SK-N-SH (cell line): ENCODE measurements at places on chromosomes 6 and 20. TPM values are rescaled to one million over a fixed set of nuclear protein-coding genes. Genes with fewer than 3 reads are reported as not detected.

Gene IL22RA2
- not detected in 2 replicates for polyA plus RNA-seq

Gene PPP1R16B
- 0.28 and 0.91 TPM in 2 replicates for polyA plus RNA-seq

Gene PBOV1
- not detected in 2 replicates for polyA plus RNA-seq

Gene DOK5
- polyA plus RNA-seq: 12.3 and 12.4 TPM in 2 replicates

Gene ADGRG6
- 61.5 and 91.8 TPM in 2 replicates for polyA plus RNA-seq

Gene MOG
- polyA plus RNA-seq: not detected in 2 replicates

Gene OR2J3
- not detected in 2 replicates for polyA plus RNA-seq

Gene BMP5
- polyA plus RNA-seq: 0.05 TPM in 2 replicates

Gene SLC44A4
- 0.26 and 0.49 TPM in 2 replicates for polyA plus RNA-seq

Gene MEI4
- polyA plus RNA-seq: not detected in 2 replicates

- no peak for DNase-seq
Observed at GRCh38 chr6:116438590-116439448, 22.4 kb upstream of the CALHM6 start.

- no peak for DNase-seq
Observed at GRCh38 chr20:48287552-48288170, 502.4 kb upstream of the SULF2 start.

DNA sequence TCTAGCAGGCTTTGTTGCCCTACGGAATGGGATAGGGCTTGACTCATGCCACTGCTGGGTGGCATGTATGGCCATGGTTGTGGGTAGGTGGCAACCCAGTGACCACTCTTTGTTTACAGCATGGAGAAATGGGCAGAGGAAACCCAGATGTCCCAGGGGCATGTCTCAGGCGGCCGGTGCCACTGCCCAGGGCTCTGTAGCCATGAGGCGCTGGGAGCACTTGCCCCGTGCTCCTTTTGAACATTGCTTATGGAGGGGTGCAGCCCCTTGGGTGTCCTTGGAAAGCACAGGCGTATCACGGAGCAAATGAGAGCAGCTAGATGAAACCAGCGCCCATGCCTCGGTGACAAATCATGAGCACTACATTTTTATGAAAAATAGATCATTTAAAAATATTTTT is 212.5 kb upstream of the ECI2 start:
- DNase-seq: no peak

GRCh38 chr6:5190507-5190906 is 70.2 kb downstream of the LYRM4 start:
- DNase-seq: no peak

GRCh38 chr20:54025251-54025771 is 45.1 kb downstream of the BCAS1 start:
- no peak for DNase-seq

- DNase-seq: no peak
Observed at GRCh38 chr6:69873291-69873690, 6.9 kb downstream of the COL19A1 start.

DNA sequence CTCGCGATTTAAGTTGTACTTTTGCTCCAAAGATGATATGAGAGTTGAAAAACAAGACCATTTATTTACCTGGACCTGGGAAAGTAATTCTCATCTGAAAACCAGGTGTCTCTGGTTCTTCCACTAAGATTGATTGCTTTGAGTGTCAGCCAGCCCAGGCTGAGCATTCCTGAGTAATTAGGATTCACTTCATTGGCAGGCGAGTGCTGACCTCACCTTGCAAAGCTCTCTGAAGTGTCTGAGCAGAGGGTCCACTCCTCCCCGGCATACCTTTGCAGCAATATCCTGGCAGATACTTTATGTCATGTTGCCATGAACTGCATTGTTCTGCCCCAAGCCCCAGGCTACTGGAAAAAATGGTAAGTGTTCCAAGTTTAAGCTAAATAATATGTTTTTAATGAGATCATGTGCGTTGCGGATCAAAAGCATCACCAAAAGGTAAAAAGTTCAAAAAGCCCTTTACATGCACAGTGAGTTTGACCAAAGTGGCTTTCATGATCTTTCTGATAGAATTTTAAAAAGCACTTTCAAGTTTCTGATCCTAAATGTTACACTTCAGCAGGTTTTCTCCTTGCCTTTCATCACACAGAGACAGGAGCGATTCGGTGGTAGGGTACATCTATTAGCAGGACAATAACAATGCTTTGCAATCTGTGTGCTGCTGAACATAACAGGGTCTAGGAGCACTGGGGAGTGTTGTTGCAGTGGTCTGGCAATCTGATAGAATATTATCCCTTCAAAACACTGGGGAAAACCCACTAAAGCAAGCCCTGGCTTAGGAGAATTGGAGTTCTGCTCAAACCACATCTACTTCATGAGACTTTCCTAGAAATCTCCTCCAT is 127.8 kb upstream of the EEF1E1 start:
- no peak for DNase-seq

GRCh38 chr6:41038205-41038604 is 816 bp downstream of the UNC5CL start:
- DNase-seq: no peak

- no peak for DNase-seq
Observed at GRCh38 chr6:130676773-130677144, 150.4 kb upstream of the SMLR1 start.

DNA sequence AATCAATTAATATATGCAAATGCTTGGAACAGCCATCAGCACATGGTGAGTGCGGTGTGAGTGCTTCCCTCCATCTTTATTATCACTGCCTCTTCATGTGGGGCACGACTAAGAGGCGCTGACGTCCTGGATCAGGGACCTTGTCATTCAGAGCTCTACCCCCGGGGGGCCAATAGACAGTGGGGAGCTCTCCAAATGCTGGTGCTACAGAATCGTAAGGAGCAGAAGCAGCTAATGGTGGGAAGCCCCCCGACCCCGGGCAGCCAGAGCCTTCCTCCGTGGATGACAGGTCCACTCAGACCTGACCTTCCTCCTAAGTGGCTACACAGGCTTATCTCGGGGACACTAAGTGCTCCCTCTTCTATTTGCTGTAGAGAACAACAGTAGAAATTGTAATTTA is 257.5 kb upstream of the PMEPA1 start:
- DNase-seq: no peak

DNA sequence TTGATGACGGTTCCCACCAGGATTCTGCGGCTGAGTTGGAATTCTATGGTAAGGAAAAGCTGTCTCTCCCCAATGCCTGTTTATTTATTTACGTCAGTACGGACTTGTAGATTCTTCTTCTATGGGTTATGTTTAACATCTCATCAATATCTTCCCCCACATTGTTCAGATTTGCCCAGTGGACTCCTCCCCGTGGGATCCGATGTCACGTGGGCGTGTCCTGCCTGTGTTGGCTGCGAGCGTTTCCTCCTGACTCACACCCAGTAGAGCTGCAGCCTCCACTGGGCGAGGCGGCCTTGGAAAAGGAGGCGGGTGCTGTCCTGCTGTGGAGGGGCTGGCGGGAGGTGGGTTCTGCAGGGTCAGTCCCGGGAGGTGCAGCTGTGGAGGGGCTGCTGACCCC is 46.8 kb upstream of the SLCO4A1 start:
- DNase-seq: no peak

DNA sequence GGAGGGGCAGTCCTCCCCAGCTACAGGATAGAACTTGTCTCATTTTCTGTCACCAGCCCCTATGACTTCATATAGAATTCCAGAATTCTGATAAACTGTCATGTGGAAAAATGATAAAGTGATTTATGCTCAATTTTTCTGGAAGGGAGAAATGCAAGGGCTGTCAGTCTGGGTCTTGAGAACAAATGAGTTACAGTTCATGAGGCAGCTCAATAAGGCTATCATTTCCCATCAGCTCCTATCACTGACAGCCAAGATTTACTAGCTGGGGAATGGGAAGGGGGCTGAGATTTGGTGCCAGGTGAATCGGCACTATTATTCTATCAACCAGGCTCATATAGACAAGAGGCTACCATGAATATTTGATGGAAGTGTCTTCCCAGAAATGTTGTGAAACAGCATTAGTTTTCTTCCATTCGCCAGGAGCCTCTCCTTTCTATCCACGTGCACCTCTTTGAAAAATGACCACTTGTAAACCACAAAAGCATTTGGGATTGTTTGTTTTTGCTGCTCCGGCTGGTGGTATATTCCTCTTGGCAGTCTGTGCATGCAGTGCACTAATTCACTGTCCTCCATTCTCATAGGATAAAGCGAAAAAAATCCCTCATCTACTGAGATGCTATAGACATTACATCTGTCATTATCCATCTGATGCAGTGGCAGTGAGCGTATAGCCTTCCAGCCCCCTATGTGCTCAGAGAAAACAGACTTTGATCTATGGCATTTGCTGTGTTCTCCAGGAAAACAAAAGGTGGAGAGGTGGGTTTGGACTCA is 528.7 kb upstream of the RNF217 start:
- no peak for DNase-seq

- no peak for DNase-seq
Observed at GRCh38 chr6:119209452-119210205, 131.2 kb upstream of the FAM184A start.

- DNase-seq: no peak
Observed at GRCh38 chr6:30157999-30158398, 3.0 kb downstream of the TRIM10 start.

GRCh38 chr6:105164418-105164817 is 15.4 kb downstream of the POPDC3 start:
- peak; percentile 25 for DNase-seq
